Neural crest cell (in vitro differentiated cells): ENCODE measurements at places on chromosomes 6 and 20. TPM values are rescaled to one million over a fixed set of nuclear protein-coding genes. Genes with fewer than 3 reads are reported as not detected.
A peak's percentile ranks its signal among the peaks of the same experiment; 100 is the strongest.

GRCh38 chr20:19396460-19397081 lies 184.1 kb downstream of the SLC24A3 start:
- no peak overlapping the region for H3K4me3 ChIP-seq
- H3K27ac ChIP-seq: no peak overlapping the region
- no peaks in the 10 kb centered on the region for H3K27me3 ChIP-seq
- no peak for DNase-seq
- H3K36me3 ChIP-seq: peaks cover 10% of the 10 kb centered on the region

GRCh38 chr6:11253594-11253993 lies 21.1 kb upstream of the NEDD9 start:
- DNase-seq: no peak
- no peaks in the 10 kb centered on the region for H3K27me3 ChIP-seq
- H3K36me3 ChIP-seq: no peaks in the 10 kb centered on the region

DNA sequence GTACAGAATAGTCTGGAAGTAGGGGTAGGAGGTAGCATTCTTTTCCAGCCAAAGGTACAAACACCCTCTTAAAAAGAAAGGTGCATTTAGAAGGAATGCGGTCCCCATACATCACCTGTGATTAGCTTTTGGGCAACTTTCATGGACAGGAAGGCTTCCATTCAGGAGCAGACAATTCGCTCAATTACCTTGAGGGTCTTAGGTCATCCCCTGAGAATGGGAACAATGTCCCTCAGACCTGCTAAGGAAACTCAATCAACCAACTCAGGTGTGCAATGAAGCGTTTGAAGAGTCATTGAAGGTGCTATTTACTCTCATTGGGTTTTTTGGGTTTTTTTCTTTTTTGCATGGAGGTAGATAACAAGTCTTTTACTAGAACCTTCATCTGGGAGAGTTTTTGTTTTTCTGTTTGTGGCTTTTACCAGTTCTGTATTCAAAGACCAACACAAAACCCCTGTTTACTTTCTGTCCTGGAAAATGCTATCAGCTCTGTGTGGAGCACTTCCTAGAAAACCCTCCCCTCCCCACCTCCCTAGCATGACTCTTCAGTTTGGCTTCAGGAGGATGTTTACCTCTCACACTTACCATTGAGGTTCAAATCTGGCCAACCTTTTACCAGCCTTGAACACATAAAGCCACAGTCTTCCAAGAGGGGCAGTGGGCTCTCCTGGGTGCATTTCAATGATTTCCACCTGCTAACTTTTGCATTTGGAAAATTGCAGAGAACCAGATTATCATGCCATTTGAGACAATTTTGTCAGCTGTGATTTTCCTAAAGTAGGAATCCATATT lies 271.2 kb upstream of the PRDM1 start:
- DNase-seq: no peak
- H3K36me3 ChIP-seq: no peaks in the 10 kb centered on the region
- peaks cover 8% of the 10 kb centered on the region for H3K4me1 ChIP-seq
- no peak overlapping the region for H3K4me3 ChIP-seq
- no peak overlapping the region for H3K27ac ChIP-seq
- H3K27me3 ChIP-seq: no peaks in the 10 kb centered on the region

DNA sequence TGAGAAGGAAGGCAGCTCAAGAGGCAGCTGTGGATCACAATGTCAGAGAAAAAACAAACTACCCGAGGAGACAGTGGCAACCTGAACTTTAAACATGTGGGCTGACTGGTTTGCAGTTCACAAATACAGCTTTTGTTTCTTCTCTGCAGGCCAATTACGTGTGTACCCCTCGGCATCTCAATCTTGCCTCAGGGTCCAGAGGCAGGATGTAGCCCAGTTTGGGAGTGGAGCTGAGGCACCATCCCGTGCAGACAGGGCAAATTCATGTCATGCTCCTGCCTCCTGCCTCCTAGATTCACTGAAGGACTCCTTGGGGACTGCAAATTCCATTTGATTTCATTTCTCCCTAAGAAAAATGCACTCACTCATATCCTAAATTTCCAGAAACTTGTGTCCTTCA lies 94.2 kb upstream of the KCNK16 start:
- no peaks in the 10 kb centered on the region for H3K27me3 ChIP-seq
- H3K36me3 ChIP-seq: no peaks in the 10 kb centered on the region
- no peak for DNase-seq
- peak overlapping the region; percentile 31 for H3K27ac ChIP-seq
- peaks cover 26% of the 10 kb centered on the region for H3K4me1 ChIP-seq
- no peak overlapping the region for H3K4me3 ChIP-seq

- no peak overlapping the region for H3K4me3 ChIP-seq
- H3K27ac ChIP-seq: no peak overlapping the region
- no peaks in the 10 kb centered on the region for H3K36me3 ChIP-seq
- no peak for DNase-seq
Measured at GRCh38 chr20:59752704-59753460, 148.5 kb downstream of the PHACTR3 start.

DNA sequence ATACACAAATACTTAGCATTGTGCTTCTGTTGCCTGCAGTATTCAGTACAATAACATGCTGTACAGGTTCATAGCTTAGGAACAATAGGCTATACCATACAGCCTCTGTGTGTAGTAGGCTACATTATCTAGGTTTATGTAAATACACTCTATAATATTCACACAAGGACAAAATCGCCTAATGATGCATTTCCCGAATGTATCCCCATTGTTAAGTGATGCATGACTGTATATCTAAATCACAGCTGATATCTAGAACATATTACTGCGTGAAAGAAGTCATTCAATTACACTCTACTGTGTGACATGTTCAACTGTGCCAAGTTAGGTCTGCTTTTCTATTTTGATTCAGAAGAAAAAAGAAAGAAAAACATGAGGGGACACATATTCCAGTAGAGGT lies 633.5 kb downstream of the RFPL4B start:
- no peak overlapping the region for H3K4me3 ChIP-seq
- peaks cover 13% of the 10 kb centered on the region for H3K36me3 ChIP-seq
- no peaks in the 10 kb centered on the region for H3K27me3 ChIP-seq
- H3K4me1 ChIP-seq: peaks cover 39% of the 10 kb centered on the region
- no peak for DNase-seq

DNA sequence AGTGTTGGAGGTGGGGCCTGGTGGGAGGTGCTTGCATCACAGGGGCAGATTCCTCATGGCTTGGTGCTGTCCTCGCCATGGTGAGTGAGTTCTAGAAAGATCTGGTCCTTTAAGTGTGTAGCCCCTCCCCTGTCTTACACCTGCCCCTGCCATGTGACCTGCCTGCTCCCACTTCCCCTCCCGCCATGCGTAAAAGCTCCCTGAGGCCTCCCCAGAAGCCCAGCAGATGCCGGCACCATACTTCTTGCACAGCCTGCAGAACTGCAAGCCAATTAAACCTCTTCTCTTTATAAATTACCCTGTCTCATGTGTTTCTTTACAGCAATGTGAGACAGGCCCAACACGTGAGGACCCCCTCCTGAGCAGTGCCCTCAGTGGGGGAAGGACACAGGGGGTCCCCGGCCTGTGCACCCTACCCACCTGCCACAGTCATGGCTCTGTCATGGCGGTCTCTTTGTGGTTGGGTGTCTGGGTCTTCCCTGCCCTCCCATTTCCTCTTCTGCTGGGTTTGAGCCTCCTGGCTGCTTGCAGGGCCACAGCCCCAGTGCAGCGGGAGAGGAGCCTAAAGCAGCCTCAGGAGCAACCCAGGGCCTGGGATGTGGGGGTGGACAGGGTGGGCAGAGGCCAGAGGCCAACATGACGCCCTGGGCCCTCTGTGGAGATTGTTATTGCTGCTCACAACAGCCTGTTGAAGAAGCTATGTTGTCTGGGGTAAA lies 87.2 kb upstream of the QKI start:
- H3K27ac ChIP-seq: peak overlapping the region; percentile 78
- no peak for DNase-seq
- peak overlapping the region; percentile 35 for H3K4me3 ChIP-seq

DNA sequence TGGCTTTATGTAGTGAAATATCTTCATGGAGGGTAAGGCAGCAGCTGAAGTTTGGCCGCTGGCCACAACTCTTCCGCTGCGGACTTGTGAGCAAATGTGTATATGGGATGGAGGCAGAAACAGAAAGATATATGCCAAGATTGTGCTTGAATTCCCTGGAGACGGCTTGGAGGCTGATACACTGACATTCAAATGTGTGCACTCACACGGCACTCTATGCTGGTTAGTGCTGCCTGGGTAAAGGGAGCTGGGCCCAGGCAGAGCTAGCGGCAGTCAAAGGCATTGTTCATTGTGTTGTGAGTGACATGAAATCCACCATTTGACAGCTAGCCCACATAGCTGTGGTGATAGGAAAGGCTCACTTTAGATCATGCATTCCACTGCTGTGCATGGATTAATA lies 202.7 kb downstream of the CLIC5 start:
- no peaks in the 10 kb centered on the region for H3K36me3 ChIP-seq
- DNase-seq: peak; percentile 13
- peaks cover 10% of the 10 kb centered on the region for H3K4me1 ChIP-seq

GRCh38 chr20:60272790-60273189 lies 314.6 kb downstream of the CDH26 start:
- H3K4me3 ChIP-seq: no peak overlapping the region
- H3K27ac ChIP-seq: no peak overlapping the region

- no peaks in the 10 kb centered on the region for H3K27me3 ChIP-seq
- no peaks in the 10 kb centered on the region for H3K36me3 ChIP-seq
- peaks cover 37% of the 10 kb centered on the region for H3K4me1 ChIP-seq
- H3K27ac ChIP-seq: peak overlapping the region; percentile 79
- no peak overlapping the region for H3K4me3 ChIP-seq
Measured at GRCh38 chr20:5172167-5172601, 45.4 kb downstream of the CDS2 start.

DNA sequence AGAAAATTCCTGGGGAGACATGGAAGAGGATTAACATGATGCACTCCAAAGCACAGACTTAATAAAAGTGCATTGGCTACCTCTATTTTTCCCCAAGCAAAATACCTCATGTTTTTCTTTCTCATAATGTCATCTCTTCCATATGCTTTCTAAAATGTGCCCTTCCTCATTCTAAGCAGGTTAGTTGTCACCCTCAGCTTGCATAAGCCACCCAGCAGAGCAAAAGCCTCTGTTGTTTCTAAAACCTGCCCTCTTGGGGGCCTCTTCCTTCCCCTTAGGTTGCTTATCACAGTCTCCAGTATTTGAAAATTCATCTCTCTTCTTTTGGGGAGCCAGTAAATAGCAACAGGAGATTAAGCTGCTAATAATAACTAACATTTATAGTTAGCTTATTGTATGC lies 183.6 kb upstream of the FLRT3 start:
- H3K27ac ChIP-seq: peak overlapping the region; percentile 37
- H3K4me3 ChIP-seq: no peak overlapping the region
- no peaks in the 10 kb centered on the region for H3K4me1 ChIP-seq
- no peak for DNase-seq

- no peak overlapping the region for H3K4me3 ChIP-seq
- peaks cover 9% of the 10 kb centered on the region for H3K36me3 ChIP-seq
- H3K4me1 ChIP-seq: no peaks in the 10 kb centered on the region
- H3K27ac ChIP-seq: no peak overlapping the region
- no peak for DNase-seq
Measured at GRCh38 chr20:14816471-14816870, 479.1 kb upstream of the FLRT3 start.

GRCh38 chr6:158894193-158894592 lies 75.0 kb upstream of the EZR start:
- H3K4me3 ChIP-seq: no peak overlapping the region
- H3K27me3 ChIP-seq: no peaks in the 10 kb centered on the region
- peaks cover 5% of the 10 kb centered on the region for H3K4me1 ChIP-seq
- DNase-seq: no peak
- H3K36me3 ChIP-seq: no peaks in the 10 kb centered on the region
- no peak overlapping the region for H3K27ac ChIP-seq

DNA sequence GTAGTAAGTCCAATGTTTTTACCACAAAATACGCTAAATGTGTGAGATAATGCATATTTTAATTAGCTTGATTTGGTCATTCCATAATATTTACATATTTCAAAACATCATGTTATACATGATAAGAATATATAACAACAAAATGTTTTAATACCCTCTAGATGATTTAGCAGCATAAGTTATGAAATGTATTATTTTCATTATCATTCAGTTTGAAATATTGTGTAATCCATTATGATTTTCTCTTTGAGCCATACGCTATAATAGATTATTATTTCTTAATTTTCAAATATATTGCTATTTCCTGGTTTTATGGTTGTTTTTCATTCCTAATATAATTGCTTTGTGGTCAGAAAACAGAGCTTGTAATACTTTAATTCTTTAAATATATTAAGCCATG lies 163.3 kb upstream of the KCNQ5 start:
- H3K4me1 ChIP-seq: no peaks in the 10 kb centered on the region
- no peak overlapping the region for H3K27ac ChIP-seq
- H3K27me3 ChIP-seq: no peaks in the 10 kb centered on the region
- no peak overlapping the region for H3K4me3 ChIP-seq
- DNase-seq: no peak

GRCh38 chr6:20115246-20115980 lies 96.9 kb downstream of the MBOAT1 start:
- no peaks in the 10 kb centered on the region for H3K27me3 ChIP-seq
- H3K4me1 ChIP-seq: no peaks in the 10 kb centered on the region
- H3K27ac ChIP-seq: no peak overlapping the region

DNA sequence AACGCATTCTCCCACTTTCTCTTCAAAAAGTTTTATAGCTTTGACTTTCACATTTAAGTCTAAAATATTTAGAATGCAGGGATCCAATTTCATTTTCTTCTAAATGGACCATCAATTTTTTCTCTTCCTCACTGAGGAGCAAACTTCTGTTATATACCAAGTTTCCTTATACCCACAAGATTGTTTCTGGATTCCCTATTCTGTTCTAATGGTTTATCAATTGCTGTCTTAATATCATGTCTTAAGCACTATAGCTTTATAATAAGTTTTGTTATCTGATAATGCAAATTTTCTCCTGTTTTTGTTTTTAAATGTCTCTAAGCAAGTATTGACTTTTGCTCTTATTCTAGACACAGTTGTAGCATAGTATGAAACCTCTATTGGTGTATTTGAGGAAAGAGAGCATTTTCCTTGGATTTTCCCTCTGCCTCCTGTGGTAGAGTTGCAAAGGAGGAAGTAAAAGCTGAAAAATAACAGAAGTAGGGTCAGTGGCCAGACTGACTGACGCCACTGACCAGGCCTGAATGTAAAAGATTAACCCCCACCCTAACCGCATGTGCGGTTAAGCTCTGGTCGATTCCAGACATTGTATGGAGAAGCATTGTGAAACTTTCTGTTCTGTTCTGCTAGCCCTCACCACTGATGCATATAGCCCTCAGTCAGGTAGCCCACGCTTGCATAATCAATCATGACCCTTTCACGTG lies 40.3 kb downstream of the GPX5 start:
- peaks cover 15% of the 10 kb centered on the region for H3K4me1 ChIP-seq
- H3K27me3 ChIP-seq: no peaks in the 10 kb centered on the region
- no peak overlapping the region for H3K27ac ChIP-seq
- H3K36me3 ChIP-seq: peaks cover 3% of the 10 kb centered on the region
- no peak for DNase-seq
- no peak overlapping the region for H3K4me3 ChIP-seq

- H3K36me3 ChIP-seq: no peaks in the 10 kb centered on the region
- no peaks in the 10 kb centered on the region for H3K27me3 ChIP-seq
Measured at GRCh38 chr6:111468329-111469012, 14.5 kb downstream of the REV3L start.

SCRT2 gene
- total RNA-seq: 3.7 and 4.1 TPM in 2 replicates

SIRPB2 gene
- not detected in 2 replicates for total RNA-seq

OTOR gene
- total RNA-seq: not detected in 2 replicates

MMP24 gene
- total RNA-seq: 2.8 and 2.9 TPM in 2 replicates

ARHGAP40 gene
- not detected in 2 replicates for total RNA-seq

ESF1 gene
- total RNA-seq: 18.9 and 20.7 TPM in 2 replicates

LGSN gene
- total RNA-seq: not detected in 2 replicates

CLPSL2 gene
- not detected in 2 replicates for total RNA-seq

XRN2 gene
- 101 and 102 TPM in 2 replicates for total RNA-seq

CFAP61 gene
- 1.7 and 1.9 TPM in 2 replicates for total RNA-seq
